NCI-H187 (cell line): ENCODE measurements at places on chromosomes 3 and 15.

DNA sequence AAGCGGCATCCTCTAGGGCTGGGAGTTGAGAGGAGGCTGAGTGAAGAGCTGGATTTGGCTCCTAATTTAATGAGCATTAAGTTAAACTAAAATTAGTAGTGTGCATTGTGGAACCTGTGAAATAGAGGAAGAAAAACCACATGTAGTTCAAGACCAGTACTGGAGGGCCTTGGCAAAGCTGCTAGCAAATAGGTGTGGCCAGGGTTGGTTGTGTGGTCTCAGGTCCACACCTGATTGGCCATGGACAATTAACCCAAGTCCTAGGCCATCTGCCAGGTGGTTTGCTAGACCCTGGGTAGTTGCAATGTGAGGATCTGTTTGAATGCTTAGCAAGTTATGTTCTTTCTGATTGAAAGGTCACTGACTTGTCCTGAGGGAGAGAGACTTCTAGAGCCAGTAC, 275.5 kb downstream of the PDCD6IP start:
- no peak for DNase-seq

- DNase-seq = no peak
Measured at GRCh38 chr3:46866720-46867549, 3.7 kb upstream of the MYL3 start.

DNA sequence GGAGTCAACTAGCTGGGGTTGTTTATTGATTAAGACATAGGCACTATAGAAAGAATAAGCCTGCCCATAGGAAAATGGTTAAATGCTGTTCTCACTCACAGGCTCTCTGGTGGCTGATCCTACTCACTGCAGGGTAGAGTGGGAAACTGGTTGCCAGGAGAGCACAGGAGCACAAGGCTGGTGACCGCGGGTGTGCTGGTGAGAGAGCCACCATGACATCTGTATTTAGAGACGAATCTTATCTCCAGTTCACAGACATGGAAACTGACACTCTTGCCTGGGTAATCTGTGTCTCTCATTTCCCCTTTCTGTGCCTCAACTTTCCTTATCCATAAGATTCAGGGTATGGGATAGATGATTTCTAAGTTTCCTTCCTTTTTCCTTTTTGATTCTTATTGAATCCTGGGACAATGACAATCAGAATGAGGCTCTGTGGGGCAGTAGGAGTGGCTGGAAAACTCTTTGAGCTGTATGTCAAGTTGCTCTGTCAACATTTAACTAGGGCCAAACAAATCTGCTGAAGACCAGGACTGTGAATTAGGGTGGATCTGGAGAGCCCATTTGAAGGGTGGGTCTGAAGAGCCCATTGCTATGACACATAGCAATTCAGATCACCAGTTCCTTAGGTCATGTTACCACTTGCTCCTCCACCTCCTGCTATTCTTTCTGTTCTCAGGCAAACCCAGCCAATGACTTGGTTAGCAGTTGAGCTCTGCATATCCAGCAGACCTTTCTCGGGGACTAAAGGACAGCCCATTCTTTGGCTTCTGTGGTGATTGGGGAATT, 286.1 kb upstream of the TBL1XR1 start:
- no peak for DNase-seq

- no peak for DNase-seq
Measured at GRCh38 chr3:176628101-176628639, 569.1 kb downstream of the TBL1XR1 start.

DNA sequence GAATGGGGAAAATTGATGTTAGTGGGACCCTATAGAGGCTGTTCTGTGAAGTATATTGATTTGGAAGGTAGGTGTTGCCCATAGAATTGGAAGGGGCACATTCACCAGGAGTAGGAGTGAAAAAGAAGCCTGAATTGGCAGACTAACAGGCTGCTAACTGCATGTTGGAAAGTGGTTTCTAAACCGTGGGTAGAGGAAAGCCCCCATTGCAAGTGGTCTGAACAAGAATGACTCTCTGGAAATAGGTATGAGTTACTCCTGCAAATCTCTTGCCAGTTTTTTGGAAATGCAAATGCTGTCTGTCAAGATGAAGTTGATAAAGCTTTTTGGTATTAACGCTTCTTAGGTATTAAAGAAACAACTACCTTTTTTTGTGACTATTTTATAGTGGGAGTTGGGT, 3.5 kb downstream of the UBE2E1 start:
- DNase-seq = no peak

- no peak for DNase-seq
Measured at GRCh38 chr15:56241374-56242105, 2.1 kb downstream of the RFX7 start.

- DNase-seq = no peak
Measured at GRCh38 chr3:14906355-14906971, 40.9 kb upstream of the NR2C2 start.

DNA sequence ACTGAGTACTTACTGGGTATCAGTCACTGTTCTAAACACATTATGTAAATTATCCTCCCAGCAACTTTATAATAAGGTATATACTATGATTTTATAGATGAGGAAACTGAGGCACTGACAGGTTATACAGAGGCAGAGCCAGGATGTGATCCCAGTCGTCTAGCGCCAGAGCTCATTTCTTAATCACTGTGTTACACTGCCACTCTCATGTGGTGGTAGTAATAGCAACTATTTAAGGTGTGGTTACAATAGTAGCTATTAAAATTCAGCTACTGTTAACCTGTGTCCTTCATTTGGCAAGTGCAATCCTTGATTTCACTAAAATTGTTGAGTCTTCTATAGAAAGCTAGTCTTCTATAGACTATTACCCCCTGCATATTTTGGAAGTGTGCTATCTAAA, 43.1 kb upstream of the TRPC1 start:
- DNase-seq = no peak

GRCh38 chr3:60935709-60936108, 315.5 kb downstream of the FHIT start:
- no peak for DNase-seq

GRCh38 chr3:69613286-69613685, 126.0 kb upstream of the MITF start:
- no peak for DNase-seq
